ENCODE measurements at places on chromosomes 4 and X.

- peak overlapping the region; percentile 63 for H3K4me3 ChIP-seq
- no peak overlapping the region for H3K27ac ChIP-seq
- H3K27me3 ChIP-seq = no peaks in the 10 kb centered on the region
- H3K36me3 ChIP-seq = no peaks in the 10 kb centered on the region
- no peaks in the 10 kb centered on the region for H3K4me1 ChIP-seq
- no peak for DNase-seq
Measured at GRCh38 chrX:81120258-81120935, 81.3 kb downstream of the HMGN5 start.

DNA sequence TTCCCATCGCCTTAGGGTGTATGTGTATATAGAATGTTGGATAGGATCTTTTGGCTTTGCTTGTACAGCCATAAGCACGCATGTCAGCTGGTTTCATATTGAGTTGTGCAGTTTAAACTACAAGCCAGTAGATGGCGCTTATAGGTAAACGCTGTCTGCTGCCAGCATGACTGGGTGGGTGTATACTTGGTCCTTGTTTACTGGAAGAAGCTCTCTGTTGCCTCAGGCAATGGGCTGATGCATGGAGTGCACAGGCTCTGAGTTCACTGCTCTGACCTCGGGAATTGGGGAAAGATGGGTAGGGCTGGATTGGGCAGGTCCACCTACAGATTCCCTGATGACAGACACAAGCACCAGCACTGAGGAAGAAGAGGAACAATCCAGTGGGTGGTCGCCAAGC is 831.5 kb downstream of the STIM2 start:
- no peaks in the 10 kb centered on the region for H3K27me3 ChIP-seq
- H3K27ac ChIP-seq = no peak overlapping the region
- no peak for DNase-seq
- H3K4me1 ChIP-seq = no peaks in the 10 kb centered on the region

- H3K4me1 ChIP-seq = no peaks in the 10 kb centered on the region
- no peaks in the 10 kb centered on the region for H3K36me3 ChIP-seq
- no peaks in the 10 kb centered on the region for H3K27me3 ChIP-seq
- no peak overlapping the region for H3K4me3 ChIP-seq
- H3K27ac ChIP-seq = no peak overlapping the region
- no peak for DNase-seq
Measured at GRCh38 chr4:34512616-34513015, 1731.7 kb downstream of the ARAP2 start.

GRCh38 chrX:2192584-2193272 is 308.0 kb downstream of the DHRSX start:
- H3K4me3 ChIP-seq = no peak overlapping the region
- no peak for DNase-seq
- no peaks in the 10 kb centered on the region for H3K27me3 ChIP-seq
- no peaks in the 10 kb centered on the region for H3K36me3 ChIP-seq
- H3K27ac ChIP-seq = no peak overlapping the region

- H3K27me3 ChIP-seq = no peaks in the 10 kb centered on the region
- H3K4me3 ChIP-seq = no peak overlapping the region
- no peak overlapping the region for H3K27ac ChIP-seq
- no peaks in the 10 kb centered on the region for H3K36me3 ChIP-seq
- no peaks in the 10 kb centered on the region for H3K4me1 ChIP-seq
Measured at GRCh38 chr4:70754470-70754869, 32.7 kb downstream of the RUFY3 start.

DNA sequence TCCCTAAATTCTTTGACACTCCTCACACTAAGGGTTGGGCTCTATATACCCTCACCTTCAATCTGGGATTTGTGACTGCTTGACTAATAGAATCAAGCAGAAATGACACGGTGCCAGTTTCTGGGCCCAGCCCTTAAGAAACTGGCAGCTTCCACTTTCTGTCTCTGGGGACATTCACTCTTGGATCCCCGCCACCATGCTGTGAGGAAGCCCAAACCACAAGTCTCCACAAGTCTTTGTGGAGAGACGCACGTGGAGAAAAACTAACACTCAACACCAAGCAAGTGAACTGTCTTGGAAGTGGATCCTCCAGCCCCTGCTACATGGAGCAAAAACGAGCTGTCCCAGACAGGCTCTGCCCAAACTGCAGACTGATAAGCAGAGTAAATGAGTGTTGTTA is 1.1 kb upstream of the EDNRA start:
- DNase-seq = peak; percentile 63
- H3K27ac ChIP-seq = peak overlapping the region; percentile 85
- no peaks in the 10 kb centered on the region for H3K4me1 ChIP-seq
- H3K27me3 ChIP-seq = no peaks in the 10 kb centered on the region
- H3K36me3 ChIP-seq = no peaks in the 10 kb centered on the region

- H3K27me3 ChIP-seq = no peaks in the 10 kb centered on the region
- H3K4me1 ChIP-seq = no peaks in the 10 kb centered on the region
- no peak for DNase-seq
- H3K4me3 ChIP-seq = no peak overlapping the region
- H3K36me3 ChIP-seq = no peaks in the 10 kb centered on the region
Measured at GRCh38 chr4:23429497-23429896, 460.4 kb downstream of the PPARGC1A start.

- no peaks in the 10 kb centered on the region for H3K36me3 ChIP-seq
- H3K4me3 ChIP-seq = no peak overlapping the region
- H3K4me1 ChIP-seq = no peaks in the 10 kb centered on the region
- no peak overlapping the region for H3K27ac ChIP-seq
- DNase-seq = no peak
- H3K27me3 ChIP-seq = no peaks in the 10 kb centered on the region
Measured at GRCh38 chr4:106454581-106454980, 86.0 kb upstream of the GIMD1 start.

- H3K27ac ChIP-seq = no peak overlapping the region
- no peaks in the 10 kb centered on the region for H3K36me3 ChIP-seq
- no peaks in the 10 kb centered on the region for H3K4me1 ChIP-seq
- no peaks in the 10 kb centered on the region for H3K27me3 ChIP-seq
- DNase-seq = no peak
- no peak overlapping the region for H3K4me3 ChIP-seq
Measured at GRCh38 chr4:156138781-156139280, 185.2 kb upstream of the CTSO start.

GRCh38 chr4:188869581-188869980 is 730.3 kb downstream of the TRIML1 start:
- H3K27me3 ChIP-seq = no peaks in the 10 kb centered on the region
- DNase-seq = no peak
- H3K4me3 ChIP-seq = no peak overlapping the region
- no peaks in the 10 kb centered on the region for H3K36me3 ChIP-seq

- no peak for DNase-seq
- no peak overlapping the region for H3K4me3 ChIP-seq
- H3K4me1 ChIP-seq = peaks cover 15% of the 10 kb centered on the region
- H3K27ac ChIP-seq = peak overlapping the region; percentile 18
- no peaks in the 10 kb centered on the region for H3K27me3 ChIP-seq
Measured at GRCh38 chr4:84681486-84682274, 98.8 kb downstream of the CDS1 start.

DNA sequence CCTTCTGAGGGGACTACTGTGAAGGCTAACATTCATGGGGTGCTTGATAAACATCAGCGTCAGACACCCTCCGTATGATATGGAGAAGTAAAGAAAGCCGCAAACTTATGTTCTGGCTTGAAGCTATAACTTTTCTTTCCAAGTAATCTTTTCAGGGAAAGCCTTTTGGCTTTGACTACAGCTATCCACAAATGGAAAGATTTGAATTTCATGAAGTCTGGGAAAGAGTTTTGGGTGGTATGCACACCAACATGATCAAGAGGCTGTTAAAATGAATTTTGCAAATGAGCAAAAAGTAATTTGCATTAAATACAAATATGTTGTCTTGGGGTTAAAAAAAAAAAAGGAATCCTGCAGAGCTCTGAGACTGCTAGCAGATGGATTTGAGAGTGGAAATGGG is 114.8 kb upstream of the LIMCH1 start:
- H3K27me3 ChIP-seq = no peaks in the 10 kb centered on the region
- no peaks in the 10 kb centered on the region for H3K36me3 ChIP-seq
- H3K27ac ChIP-seq = no peak overlapping the region
- no peak overlapping the region for H3K4me3 ChIP-seq
- H3K4me1 ChIP-seq = no peaks in the 10 kb centered on the region

GRCh38 chrX:23954396-23954795 is 46.6 kb downstream of the CXorf58 start:
- H3K36me3 ChIP-seq = no peaks in the 10 kb centered on the region
- H3K4me3 ChIP-seq = no peak overlapping the region
- no peaks in the 10 kb centered on the region for H3K27me3 ChIP-seq
- H3K4me1 ChIP-seq = no peaks in the 10 kb centered on the region
- DNase-seq = no peak
- H3K27ac ChIP-seq = no peak overlapping the region

DNA sequence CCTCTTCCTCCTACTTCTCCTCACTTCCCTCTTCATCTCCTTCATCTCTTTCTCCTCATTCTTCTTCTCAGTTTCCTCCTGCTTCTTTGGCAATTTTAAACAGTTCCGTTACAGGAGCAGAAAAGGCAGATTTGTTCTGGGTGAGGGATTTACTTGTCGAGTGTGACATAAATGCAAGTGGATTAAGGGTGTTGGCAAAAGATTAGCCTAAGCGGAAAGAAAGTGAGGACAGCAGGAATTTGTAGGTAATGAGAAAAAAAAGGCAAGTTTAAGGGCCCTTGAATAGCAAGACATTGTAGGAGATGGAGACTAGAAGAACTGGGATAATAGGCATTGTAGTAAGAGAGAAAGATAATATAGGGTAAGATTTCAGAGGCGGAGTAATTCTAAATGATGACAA is 841.6 kb downstream of the RAPGEF2 start:
- H3K27me3 ChIP-seq = no peaks in the 10 kb centered on the region
- H3K4me3 ChIP-seq = no peak overlapping the region
- no peak for DNase-seq

- no peak for DNase-seq
- no peak overlapping the region for H3K27ac ChIP-seq
- no peak overlapping the region for H3K4me3 ChIP-seq
- no peaks in the 10 kb centered on the region for H3K27me3 ChIP-seq
Measured at GRCh38 chrX:112901869-112902725, 61.5 kb upstream of the AMOT start.

- DNase-seq = no peak
- H3K36me3 ChIP-seq = no peaks in the 10 kb centered on the region
- H3K4me1 ChIP-seq = no peaks in the 10 kb centered on the region
- H3K27ac ChIP-seq = no peak overlapping the region
Measured at GRCh38 chr4:179751669-179752068, 2309.4 kb upstream of the AGA start.

DNA sequence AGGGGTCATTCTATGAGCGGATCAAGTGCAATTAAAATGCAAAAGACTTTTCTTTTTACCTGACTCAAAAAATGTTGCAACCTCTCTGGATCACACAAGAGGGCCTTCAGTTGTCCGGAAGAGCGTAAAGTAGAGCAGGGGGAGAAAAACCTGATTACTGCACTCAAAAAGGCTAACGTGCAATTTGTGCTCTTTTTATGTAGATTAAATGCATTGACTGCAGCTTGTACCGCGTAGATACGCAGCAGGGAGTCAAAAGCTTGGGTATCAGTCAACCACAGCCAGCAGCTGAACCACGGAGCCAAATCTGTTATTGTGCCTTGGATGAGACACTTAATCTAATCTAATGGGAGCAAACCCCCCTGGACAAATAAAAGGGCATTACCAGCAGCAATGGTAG is 107.3 kb upstream of the RAI2 start:
- no peaks in the 10 kb centered on the region for H3K27me3 ChIP-seq
- no peak for DNase-seq
- no peak overlapping the region for H3K27ac ChIP-seq
- H3K4me1 ChIP-seq = no peaks in the 10 kb centered on the region

DNA sequence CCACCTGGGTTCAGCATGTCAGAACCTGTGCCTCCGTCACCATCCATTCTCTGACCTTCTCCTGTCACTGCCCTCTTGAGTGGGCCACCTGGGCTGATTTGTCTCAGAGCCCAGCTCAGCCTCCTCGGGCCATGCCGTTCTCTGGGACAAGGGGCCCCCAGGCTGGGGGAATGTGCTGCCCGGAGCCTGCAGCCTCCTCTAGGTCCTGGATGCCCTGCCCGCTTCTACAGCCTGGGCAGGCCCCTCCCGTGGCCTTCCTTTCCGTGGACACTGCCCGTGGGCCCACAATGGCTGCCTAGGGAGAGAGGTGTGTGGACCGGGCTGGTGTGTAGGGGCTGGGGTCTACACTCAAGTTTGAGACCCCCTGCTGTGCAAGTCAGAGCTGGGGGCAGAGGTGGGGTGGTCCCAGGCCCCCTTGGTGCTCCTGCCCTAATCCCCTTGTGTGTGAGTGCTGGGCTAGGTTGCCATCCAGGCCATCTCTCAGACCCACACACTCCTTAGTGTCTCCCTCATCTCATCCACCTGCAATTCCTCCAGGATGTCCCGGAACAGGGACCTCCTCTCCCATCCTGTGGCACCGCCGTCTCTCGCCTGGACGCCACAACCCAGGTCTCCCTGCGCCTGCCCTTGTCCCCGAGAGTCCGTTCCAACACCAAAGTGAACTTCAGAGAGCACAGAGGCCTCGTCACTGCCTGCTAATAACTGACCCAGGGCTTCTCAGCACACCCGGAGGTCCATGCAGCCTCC is 12.4 kb downstream of the PSAPL1 start:
- H3K27ac ChIP-seq = no peak overlapping the region
- H3K27me3 ChIP-seq = no peaks in the 10 kb centered on the region
- no peak overlapping the region for H3K4me3 ChIP-seq
- H3K36me3 ChIP-seq = no peaks in the 10 kb centered on the region
- no peak for DNase-seq
- H3K4me1 ChIP-seq = peaks cover 17% of the 10 kb centered on the region

- H3K27me3 ChIP-seq = no peaks in the 10 kb centered on the region
- no peaks in the 10 kb centered on the region for H3K4me1 ChIP-seq
- no peak for DNase-seq
- no peak overlapping the region for H3K4me3 ChIP-seq
- no peaks in the 10 kb centered on the region for H3K36me3 ChIP-seq
Measured at GRCh38 chr4:147219145-147219544, 261.8 kb upstream of the EDNRA start.

GRCh38 chr4:78937837-78938236 is 1.4 kb downstream of the PAQR3 start:
- DNase-seq = no peak
- H3K27me3 ChIP-seq = no peaks in the 10 kb centered on the region
- H3K4me1 ChIP-seq = no peaks in the 10 kb centered on the region
- H3K27ac ChIP-seq = no peak overlapping the region
- H3K36me3 ChIP-seq = no peaks in the 10 kb centered on the region

- H3K36me3 ChIP-seq = no peaks in the 10 kb centered on the region
- no peaks in the 10 kb centered on the region for H3K4me1 ChIP-seq
- peak; percentile 5 for DNase-seq
- H3K4me3 ChIP-seq = no peak overlapping the region
- no peak overlapping the region for H3K27ac ChIP-seq
Measured at GRCh38 chrX:42680666-42681065, 97.3 kb downstream of the PPP1R2C start.

- no peak overlapping the region for H3K27ac ChIP-seq
- H3K4me3 ChIP-seq = no peak overlapping the region
- H3K27me3 ChIP-seq = no peaks in the 10 kb centered on the region
- H3K36me3 ChIP-seq = no peaks in the 10 kb centered on the region
- no peak for DNase-seq
Measured at GRCh38 chrX:150854856-150855255, 43.6 kb downstream of the CD99L2 start.

- H3K36me3 ChIP-seq = no peaks in the 10 kb centered on the region
- no peak overlapping the region for H3K27ac ChIP-seq
- DNase-seq = no peak
- H3K4me1 ChIP-seq = no peaks in the 10 kb centered on the region
- H3K4me3 ChIP-seq = no peak overlapping the region
Measured at GRCh38 chr4:126458993-126459392, 1144.2 kb downstream of the FAT4 start.

- H3K27ac ChIP-seq = no peak overlapping the region
- DNase-seq = no peak
- H3K36me3 ChIP-seq = no peaks in the 10 kb centered on the region
- peaks cover 7% of the 10 kb centered on the region for H3K4me1 ChIP-seq
- no peak overlapping the region for H3K4me3 ChIP-seq
Measured at GRCh38 chr4:165992283-165992682, 119.2 kb downstream of the TLL1 start.
